Germinal center (tissue), 1 donor: ENCODE measurements at places on chromosomes 2 and 18.

GRCh38 chr18:433298-433697, 67.2 kb downstream of the COLEC12 start:
- no peak for DNase-seq

DNA sequence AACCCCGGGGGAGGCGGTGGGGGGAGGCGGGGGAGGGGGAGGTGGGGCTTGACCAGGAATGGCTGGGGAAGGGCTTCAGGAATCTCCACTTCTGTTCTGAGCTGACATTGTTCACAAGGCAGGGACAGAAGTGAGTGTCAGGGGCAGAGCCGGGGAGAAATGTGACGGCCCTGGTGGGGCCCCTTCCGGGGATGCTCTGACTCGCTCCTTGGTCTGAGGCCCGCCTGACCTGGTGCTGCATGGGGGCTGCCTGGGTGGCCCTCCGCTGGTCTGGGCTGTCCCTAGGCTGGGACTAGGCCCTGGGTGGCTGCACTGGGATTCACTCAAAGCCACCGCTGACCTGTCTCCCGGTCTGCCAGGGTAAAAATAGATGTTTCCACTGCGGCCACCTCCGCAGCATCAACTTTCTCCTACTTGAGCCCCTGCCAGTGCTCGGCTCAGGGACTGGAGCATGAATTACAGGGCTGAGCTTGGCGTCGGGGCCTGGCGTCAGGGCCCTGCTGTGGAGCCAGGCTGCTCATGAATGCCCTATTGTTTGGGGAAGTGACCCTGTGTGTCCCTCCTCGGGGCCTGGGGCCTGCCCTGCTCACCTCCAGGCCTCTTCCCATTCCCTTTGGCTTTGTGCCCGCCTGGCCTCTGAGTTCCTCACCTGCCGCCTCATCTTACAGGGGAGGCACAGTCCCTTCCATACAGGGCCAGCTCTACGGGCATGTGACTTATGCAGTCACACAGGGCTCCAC, 247.5 kb downstream of the DYSF start:
- DNase-seq: no peak

GRCh38 chr2:153416071-153416470, 62.5 kb downstream of the RPRM start:
- no peak for DNase-seq

- no peak for DNase-seq
Observed at GRCh38 chr2:11941201-11942177, 195.1 kb downstream of the LPIN1 start.

GRCh38 chr2:14635391-14635871, 2.9 kb downstream of the LRATD1 start:
- DNase-seq: peak; percentile 1

- no peak for DNase-seq
Observed at GRCh38 chr2:42060718-42061619, 13.1 kb downstream of the PKDCC start.

- peak; percentile 18 for DNase-seq
Observed at GRCh38 chr18:62187543-62188510, 772 bp downstream of the RELCH start.

- no peak for DNase-seq
Observed at GRCh38 chr18:33700513-33700976, 122.5 kb downstream of the ASXL3 start.

- peak; percentile 82 for DNase-seq
Observed at GRCh38 chr2:9630117-9630735, 571 bp downstream of the YWHAQ start.

- DNase-seq: peak; percentile 30
Observed at GRCh38 chr2:61658841-61659780, 121.0 kb upstream of the XPO1 start.

- DNase-seq: no peak
Observed at GRCh38 chr2:21644266-21644665, 520.5 kb downstream of the TDRD15 start.

DNA sequence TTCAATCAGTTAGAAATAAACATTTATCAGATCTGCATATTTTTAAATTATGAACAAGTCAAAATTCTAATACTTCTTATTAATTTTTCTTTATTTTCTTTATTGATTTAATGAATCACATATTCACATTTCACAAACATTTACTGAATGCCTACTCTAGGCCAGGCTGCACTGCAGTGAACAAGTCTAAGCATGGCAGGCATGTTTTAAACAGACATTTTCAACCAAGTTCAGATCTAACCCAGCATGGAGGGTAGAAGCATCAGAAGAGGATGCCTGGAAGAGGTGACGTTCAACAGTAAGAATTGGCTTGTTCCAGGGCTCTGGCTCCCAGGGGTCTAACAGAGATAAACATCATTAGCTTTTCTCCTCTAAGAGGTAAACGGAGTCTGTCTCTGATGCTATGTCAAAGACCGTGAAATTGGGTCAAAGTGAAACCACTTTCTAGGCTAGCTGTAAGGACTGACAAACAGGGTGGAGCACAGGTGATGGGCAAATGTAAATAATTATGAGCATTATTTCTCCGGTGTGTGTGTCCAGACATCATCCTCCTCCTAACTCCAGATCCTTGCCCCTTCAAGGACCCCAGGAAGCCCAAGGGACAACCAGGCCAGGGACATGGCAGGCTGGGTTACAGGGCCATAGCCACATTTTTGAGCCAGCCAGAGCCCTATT, 50.6 kb downstream of the UNC50 start:
- DNase-seq: no peak

DNA sequence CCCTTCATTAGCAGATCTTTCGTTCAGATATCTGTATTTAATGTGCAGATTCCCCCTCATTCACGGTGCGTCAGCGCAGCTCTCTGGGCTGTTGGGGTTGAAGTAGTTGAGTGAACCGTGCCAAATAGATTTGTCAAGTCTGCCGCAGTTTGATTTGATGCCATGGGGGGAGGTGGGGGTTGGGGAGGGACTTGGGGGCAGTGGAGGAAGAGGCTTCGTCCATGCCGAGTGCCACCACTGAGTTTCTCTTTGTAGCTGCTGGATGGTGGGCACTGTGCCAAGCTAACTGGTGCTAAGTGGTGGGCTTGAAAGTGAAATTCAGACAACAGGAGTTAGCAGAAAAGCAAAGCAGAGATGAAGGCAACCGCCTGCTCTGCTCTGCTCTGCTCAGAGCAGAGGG, 47.9 kb downstream of the NRP2 start:
- no peak for DNase-seq

- no peak for DNase-seq
Observed at GRCh38 chr2:104028061-104028460, 825.9 kb upstream of the POU3F3 start.

DNA sequence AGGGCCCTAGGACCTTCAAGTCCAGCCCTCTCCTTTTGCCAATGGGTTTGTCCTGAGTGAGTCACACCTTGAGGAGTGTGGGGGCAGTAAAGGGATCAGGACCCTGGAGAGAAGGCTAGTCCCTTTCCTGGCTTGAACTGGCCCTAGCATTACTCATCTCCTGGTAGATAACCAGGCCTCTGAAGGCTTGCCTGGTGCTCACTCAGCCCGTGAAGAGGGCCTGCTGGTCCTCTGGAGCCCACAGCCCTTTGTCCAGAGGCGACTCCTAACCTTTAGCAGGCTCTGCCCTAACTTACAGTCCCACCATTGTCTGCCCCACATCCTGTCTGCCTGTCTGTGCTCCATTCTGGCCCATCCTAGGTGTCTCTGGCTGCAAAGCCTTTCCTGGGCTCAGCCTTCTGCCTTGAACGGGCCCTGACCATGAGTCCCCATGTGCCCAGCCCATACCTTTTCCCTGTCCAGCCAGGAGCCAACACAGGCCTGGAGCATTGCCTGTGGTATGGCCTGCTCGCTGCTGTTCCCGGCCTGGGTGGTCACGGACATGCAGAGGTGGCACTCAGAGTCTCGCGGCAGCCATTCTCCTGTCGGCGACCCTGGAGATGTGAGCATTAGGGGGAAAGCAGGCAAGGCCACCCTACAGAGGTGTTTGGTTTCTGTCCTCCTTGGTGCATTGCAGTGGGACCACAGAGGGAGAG, 5.0 kb downstream of the SFTPB start:
- DNase-seq: no peak

- DNase-seq: peak; percentile 15
Observed at GRCh38 chr2:172806493-172806892, 70.8 kb downstream of the RAPGEF4 start.

GRCh38 chr2:231680992-231681852, 27.1 kb upstream of the PTMA start:
- peak; percentile 84 for DNase-seq

- DNase-seq: no peak
Observed at GRCh38 chr2:157825885-157826284, 50.2 kb downstream of the ACVR1 start.

DNA sequence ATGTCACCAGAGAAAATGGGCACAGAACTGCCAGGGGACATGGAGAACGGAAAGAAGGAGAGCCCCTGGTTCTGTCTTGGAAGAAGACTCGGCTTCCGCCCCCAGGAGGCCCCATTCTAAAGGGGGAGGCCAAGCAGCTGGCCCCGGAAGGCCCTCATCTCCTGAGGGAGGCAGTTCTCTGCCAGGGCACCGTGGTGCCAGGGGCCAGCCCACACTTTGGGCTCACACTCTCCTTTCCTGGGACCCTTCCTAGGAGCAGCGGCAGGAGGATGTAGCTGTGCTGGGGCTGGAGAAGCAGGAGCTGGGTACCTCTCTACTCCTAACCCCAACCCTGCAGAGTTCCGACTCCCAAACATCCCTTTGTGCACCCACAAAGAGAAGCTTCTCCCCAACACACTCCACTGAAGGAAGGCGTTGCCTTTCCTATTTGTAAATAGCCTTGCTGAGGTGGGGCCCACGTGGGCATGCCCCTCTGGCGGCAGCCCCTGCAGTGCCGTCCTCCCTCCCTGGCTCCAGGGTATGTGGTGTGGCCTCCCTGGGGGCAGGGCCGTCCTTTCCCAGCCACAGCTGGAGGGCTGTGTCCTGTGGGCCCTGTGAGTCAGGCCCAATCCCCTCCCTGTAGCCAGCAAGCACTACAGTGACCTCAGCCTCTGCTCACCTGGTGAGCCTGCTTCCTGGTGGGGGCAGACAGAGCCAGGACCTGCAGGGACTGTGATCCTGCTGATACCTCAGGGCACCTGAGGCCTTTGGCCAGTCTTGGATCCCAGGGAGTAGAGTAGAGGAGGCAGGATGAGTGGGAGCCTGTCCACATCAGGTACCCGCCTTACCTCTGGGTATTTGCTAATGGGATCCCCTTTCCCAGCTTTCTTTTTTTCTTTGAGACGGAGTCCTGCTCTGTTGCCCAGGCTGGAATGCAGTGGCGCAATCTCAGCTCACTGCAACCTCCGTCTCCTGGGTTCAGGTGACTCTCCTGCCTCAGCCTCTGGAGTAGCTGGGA, 26.6 kb downstream of the ZFP36L2 start:
- no peak for DNase-seq

DNA sequence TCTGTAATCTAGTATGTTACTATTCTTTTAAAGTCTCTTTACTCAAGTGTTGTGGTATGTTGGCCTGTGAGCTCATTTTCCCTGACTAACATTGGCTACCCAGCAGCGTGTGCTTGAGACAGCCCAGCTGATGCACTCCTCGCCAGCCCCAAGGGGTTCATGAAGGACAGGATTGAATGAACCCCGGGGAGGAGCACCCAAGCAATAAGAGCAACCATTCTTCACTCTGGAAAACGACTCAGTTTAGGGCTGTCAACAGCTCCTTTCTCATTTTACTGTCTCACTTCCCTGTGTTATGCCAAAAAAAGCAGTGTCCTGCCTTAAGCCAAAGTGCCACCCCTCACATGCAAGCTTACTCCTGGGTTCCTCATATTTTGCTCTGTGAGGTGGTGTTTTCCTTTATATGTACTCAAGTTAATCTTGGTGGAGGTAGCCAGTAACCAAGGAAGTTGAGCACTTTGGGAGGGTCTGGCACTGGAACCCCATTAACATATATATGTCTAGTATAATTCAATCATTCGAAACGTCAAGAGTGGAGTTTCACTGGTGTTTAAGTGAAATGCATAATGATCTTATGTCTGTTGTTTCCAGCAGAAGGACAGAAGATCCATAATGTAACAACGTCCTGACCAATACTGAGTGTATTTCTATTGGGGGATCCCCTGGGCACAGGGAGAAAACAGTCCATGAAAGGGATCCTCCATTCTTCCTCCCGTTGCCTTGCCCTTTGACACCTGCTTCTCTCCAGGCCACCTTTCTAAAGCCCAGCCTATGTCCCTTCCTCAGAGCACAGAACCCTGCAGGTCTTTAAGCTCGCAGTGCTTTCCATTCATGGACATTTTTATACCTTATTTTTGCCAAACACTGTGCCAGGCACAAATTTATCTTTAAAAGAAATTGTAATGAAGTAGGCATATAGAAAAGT, 43.2 kb downstream of the ATIC start:
- no peak for DNase-seq

- DNase-seq: no peak
Observed at GRCh38 chr2:36459725-36460137, 104.2 kb downstream of the CRIM1 start.

- no peak for DNase-seq
Observed at GRCh38 chr2:45734952-45735351, 83.5 kb downstream of the PRKCE start.

DNA sequence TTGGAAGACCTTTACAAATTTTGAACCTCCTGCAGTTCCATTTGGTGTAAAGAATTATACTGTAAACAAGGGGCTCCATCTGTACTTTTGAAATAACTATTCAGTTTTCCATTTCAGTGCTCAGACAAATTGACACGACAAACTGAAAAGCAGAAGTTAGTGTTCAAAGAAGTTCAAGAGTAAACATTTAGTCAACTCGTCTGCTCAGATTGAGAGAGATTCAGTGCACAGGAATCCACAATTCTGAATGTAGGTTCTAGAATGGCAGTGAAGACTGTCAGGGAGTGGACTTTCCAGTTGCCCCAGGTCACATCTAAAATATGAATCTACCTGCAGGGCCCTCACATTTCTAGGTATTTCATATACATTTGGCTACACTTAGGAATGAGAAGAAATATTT, 322.3 kb upstream of the TCF4 start:
- DNase-seq: no peak

- DNase-seq: no peak
Observed at GRCh38 chr2:13046557-13047165, 329.9 kb downstream of the TRIB2 start.

DNA sequence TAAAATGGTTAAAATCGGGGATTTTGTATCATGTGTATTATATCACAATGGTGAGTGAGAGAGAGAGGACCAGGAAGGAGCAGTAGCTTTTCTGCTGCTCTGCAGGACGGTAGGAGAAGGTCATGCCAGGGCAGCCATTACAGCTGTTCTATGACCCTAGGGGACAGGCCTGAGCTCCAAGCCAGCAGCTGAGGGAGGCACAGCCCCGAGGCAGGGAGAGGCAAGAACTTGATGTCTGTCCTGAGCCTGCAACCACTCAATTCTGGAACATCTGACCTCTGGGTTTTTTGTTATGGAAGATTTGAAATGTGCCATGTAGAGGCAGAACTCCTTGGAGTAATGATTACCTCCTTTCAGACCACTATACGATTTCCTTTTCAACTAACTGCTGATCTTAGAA, 135.8 kb upstream of the SH3BP4 start:
- no peak for DNase-seq

GRCh38 chr2:99689145-99689742, 199.4 kb upstream of the REV1 start:
- DNase-seq: no peak

DNA sequence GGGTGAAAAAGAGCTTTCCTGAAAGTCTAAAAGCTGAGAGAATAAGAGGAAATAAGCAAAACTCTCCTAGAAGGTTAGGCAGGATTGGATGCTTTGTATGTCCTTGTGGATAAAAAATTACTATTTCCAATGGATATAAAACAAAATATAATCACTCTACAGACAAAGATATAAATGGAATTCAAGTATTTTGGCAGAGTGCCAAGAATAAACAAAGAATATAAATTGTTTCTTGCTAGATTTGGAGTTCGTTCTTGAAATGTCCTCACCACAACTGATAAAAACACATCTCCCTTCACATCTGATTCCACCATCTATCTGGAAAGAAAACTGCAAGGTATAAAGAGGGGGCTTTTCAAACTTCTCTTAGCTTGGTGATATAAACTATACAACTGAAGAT, 13.3 kb downstream of the SULT1C3 start:
- DNase-seq: no peak
